ENCODE measurements at places on chromosomes 16 and 17. TPM values are rescaled to one million over a fixed set of nuclear protein-coding genes. Genes with fewer than 3 reads are reported as not detected.

DNA sequence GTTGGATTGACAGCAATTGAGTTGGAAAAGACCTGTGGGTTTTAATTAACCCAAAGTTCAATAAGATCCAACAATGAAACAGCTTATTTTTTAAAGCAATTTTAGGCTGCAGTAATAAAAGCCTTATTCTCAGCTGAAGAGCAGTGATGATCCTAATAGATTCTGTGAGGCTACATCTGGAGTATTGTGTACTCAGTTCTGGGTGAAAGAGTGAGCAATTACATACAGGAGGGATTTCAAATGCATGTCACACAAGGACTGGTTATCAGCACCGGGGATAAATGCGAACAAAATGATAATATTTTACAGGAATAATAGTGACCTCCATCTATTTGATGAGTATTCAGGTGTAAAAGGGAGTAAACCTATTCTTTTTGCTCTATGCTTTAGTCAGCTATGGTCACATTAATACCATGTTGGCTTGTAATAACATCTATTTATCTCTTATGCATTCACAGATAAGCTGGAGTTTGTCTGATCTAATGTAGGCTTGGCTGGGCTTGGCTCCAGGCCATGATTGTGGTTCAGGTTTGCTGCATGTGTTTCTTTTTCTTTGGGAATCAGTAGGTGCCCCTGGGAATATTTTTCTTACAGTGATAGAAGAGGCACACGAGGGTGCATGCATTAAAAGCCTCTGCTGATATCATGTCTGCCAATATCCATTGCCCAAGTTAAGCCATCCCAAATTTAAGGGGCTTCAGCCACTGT, 22.2 kb upstream of the TOX3 start:
- peaks cover 36% of the 10 kb centered on the region for H3K4me1 ChIP-seq
- H3K27me3 ChIP-seq: no peaks in the 10 kb centered on the region
- no peak overlapping the region for H3K27ac ChIP-seq
- H3K36me3 ChIP-seq: no peaks in the 10 kb centered on the region
- no peak overlapping the region for H3K4me3 ChIP-seq

- H3K4me3 ChIP-seq: no peak overlapping the region
- no peaks in the 10 kb centered on the region for H3K36me3 ChIP-seq
- H3K27me3 ChIP-seq: no peaks in the 10 kb centered on the region
- H3K27ac ChIP-seq: no peak overlapping the region
These were observed 42.6 kb downstream of the CFAP20 start for GRCh38 chr16:58086381-58087208.

DNA sequence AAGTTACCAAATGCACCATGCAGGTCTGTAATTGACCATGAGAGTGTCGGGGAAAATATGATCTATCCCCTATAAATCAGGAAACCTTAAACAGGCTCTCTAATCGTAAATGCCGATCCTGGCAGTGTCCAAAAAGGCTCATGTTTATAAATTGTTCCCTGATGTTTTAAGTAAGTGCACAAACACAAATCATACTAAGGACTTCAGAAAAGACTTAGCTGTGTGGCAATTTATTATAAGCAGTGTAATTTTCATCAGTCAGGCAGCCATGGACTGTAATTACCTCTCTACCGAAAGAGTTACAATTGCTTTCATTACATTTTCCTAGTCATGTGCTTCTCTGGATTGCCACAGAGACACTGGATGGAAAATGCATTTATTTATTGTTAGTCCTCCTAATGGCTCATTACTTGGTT, 73.4 kb upstream of the COX10 start:
- H3K36me3 ChIP-seq: no peaks in the 10 kb centered on the region
- H3K27me3 ChIP-seq: no peaks in the 10 kb centered on the region
- no peak for DNase-seq
- H3K27ac ChIP-seq: no peak overlapping the region

- DNase-seq: no peak
- peaks cover 15% of the 10 kb centered on the region for H3K36me3 ChIP-seq
- H3K4me3 ChIP-seq: no peak overlapping the region
These were observed 13.4 kb downstream of the OSBPL7 start for GRCh38 chr17:47808036-47808829.

SHISA9 gene
- total RNA-seq: 4.6 TPM

UMOD gene
- 12.7 TPM for total RNA-seq

TEX19 gene
- total RNA-seq: not detected

Data from body of pancreas (tissue), 4 donors.